ENCODE measurements at places on chromosomes 6 and 20. TPM values are rescaled to one million over a fixed set of nuclear protein-coding genes. Genes with fewer than 3 reads are reported as not detected.

GRCh38 chr6:170096191-170096802, 194.6 kb downstream of the DLL1 start:
- no peak for DNase-seq

COMMD7 gene
- 21.0 TPM for total RNA-seq

DNA sequence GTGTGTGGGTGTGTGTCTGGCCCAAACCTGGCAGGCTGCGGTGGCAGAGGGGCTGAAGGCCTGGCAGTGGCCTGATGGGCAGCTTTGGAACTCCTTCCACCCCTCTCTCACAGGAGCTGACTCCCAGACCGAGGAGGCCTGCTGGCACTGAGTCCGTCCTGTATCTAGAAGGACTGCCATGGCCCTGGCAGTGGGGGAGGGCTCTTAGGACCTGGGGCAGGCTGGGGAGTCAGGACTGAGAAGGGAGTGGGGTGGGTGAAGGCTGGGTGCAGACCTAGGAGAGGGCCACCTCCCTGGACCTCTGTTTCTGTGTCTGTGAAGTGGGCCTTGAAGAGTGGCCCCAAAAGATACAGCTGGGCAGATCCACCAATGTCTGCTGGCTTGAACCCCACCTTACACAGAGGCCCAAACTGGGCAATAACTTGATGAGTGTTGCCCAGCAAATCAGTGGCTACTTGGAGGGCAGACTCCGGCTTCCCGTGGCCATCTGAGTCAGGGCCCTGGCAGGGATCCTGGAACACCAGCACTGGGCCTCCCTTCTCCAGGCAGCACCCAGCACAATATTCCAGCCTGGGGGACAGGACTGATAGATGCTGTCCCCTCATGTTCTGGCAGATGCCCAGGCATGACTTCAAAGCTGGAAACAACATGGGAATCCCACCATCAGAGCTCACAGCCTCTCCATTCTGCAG, 46.7 kb upstream of the BLCAP start:
- no peak for DNase-seq

FOXS1 gene
- 0.20 TPM for total RNA-seq

GRCh38 chr6:151609146-151609902, 115.5 kb downstream of the CCDC170 start:
- DNase-seq: no peak

Measured in lung microvascular endothelial cell (primary cell).